ENCODE measurements at places on chromosomes 2 and 18. TPM values are rescaled to one million over a fixed set of nuclear protein-coding genes. Genes with fewer than 3 reads are reported as not detected.
A peak's percentile ranks its signal among the peaks of the same experiment; 100 is the strongest.

Gene UGT1A3
- not detected for total RNA-seq

Gene EFEMP1
- 12.3 TPM for total RNA-seq

Gene TMEM169
- total RNA-seq, result 0.48 TPM

Gene DNAJC5G
- not detected for total RNA-seq

DNA sequence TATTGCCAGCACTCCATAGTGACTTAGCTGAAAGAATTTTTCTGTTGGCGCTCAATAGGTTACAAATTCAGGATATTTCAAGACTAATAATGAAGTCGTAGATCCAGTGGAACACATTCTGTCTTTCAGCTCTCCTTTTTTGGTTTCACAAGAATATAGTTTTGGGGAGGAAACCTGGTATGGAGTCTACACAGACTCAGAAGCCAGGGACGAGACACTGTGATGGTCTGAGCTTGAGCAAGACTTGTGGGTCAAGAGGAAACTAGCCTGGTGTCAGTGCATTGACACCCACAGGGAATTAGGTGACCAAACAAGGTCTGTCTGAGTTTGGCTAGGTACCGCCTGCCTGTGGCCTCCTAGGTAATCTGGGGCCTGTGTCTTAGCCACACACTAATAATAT lies 26.9 kb downstream of the ARL4C start:
- no peak for DNase-seq

DNA sequence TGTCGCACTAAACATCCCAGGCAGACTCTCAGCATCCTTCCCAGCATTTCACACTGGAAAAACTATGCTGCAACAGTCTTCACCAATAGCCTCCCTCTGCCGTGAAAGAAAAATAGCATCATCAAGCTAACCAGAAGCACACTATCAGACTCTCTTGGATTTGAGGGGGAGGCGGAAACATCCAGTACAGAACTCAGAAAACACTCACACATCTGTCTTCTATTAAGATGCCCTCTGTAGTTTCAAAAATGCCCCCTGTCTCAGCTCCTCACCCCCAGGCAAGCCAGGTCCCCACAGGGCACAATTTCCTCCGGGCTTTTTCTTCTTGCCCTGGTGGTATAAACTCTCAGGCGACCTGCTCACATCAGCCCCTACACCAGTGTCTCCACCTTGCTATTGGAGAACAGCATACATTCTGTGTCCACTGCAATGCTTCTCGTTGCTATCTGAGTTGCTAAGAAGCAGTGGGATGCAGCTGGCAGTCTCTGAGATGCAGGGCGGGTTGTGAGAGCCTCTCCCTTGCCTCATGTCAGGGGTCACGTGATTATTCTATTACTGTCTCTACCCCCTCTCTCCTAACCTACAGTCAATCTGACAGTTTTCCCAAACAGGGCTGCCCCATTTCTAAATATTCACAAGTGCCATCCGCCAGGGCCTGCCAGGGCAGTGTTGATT lies 189.9 kb downstream of the INO80D start:
- no peak for DNase-seq

DNA sequence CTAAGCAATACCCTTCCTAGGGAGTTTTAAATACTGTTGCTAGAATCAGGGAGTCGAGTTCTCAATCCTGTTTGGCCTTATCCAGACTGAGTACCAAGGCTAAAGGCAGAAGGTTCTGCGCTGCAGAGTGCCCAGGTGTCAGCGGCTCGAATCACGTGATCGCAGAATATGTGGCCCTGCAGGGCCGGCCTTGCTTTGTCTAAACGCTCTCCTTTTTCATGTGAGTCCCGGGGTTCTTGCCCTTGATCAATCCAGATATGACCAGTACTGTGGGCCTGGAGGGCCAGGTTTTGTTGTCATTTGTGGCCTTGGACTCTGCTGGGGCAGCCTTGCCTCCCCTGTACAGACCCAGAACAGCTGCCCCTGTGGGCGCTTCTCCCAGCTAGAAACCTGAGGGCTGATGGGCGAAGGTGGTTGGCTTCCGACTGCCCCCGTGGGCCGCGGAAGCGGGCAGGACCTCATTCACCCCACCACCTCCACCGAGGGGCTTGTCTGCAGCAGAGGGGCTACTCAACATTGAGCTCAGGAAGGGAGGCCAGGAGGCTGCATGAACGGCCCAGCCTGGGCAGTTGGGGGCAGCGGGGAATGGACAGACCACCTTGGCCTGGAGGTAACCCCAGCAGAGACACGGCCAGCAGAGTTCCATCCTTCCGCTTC lies 225.0 kb downstream of the ALPK2 start:
- no peak for DNase-seq

GRCh38 chr2:174675615-174676014 lies 78.0 kb upstream of the WIPF1 start:
- DNase-seq, result no peak

GRCh38 chr18:63180971-63181376 lies 138.6 kb downstream of the BCL2 start:
- DNase-seq, result no peak

GRCh38 chr2:219619235-219619634 lies 8.2 kb upstream of the SLC4A3 start:
- no peak for DNase-seq

DNA sequence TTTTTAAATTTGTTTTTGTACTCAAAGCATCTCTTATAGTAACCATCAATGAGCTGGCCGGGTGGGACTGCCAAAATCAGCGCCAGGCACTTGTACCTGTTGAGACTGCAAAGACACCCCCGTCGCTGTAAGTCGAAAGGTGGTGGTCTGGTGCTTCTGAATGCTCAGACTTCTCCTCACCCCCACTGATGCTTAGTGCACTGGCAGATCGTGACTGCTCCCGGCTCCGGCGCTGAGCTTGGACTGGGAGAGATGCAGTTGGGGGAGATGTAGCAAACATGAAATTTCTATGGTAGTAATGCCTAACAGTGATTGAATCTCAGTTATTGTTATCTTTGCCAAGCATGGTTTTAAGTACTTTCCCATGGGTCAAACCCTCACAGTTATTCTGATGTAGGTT lies 80.6 kb downstream of the RIF1 start:
- no peak for DNase-seq

DNA sequence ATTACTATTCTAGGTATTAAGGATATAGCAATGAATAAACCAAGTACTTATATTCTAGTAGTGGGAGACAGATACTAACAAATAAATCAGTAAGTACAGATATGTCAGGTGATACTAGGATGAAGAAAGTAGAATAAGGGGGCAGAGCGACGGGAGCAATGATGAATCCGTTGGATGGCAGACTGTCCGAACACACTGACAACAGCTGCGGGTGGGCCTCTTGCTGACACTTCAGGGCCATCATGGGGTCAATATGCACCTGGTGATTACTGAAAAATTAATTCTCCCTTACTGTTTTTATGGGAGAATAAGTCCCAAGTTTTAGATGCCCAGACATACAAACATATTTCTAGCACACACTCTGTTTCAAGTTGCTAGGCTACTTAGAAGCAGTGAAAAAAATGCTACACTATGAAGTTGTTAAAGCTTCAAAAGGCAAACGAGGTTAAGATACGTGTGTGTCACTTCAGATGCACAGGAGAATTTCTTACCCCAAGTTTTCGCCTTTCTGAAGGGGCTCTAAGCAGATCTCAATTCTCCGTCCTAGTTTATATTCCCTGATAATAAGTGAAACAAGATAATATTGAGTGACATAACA lies 78.7 kb downstream of the USP40 start:
- peak; percentile 48 for DNase-seq

DNA sequence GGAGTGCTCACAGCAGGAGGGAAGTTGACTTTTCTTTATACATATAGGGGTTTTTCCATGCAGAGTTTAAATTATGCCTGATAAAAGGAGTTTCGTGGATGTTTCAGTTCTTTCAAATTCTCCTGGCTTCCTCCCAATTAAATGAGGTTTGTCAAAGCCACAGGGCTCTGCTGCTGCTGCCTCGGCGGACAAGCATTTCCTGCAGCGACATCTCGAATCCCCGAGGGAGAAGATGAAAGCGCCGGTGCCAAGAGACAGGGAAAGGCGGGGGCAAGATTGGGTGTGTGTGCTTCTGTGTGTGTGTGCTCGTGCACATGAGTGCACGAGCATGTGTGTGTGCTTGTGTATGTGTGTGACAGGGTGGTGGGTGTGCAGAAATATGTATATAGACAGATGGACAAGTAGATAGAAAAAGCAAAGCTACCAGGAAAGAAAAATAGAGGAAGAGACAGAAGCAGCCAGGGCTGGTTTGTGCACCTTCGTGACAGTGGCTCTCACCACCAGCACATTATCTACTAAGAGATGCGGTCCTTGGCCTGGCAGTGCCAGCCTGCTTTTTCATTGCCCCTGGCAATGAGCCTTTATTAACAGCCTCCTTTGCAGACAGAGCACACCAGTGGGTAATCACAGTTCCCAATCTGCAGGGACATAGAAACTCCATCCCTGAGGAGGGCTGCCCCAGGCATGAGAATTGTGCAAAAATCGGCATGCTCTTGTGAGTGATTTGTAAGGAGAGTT lies 76.2 kb downstream of the CDK15 start:
- peak; percentile 47 for DNase-seq

All from A172 (cell line).